Progenitor cell of endocrine pancreas (in vitro differentiated cells): ENCODE measurements at places on chromosomes 3 and 15. TPM values are rescaled to one million over a fixed set of nuclear protein-coding genes. Genes with fewer than 3 reads are reported as not detected.
A peak's percentile ranks its signal among the peaks of the same experiment; 100 is the strongest.

The RAB8B gene
- total RNA-seq: 31.6 and 37.2 TPM in 2 replicates

DNA sequence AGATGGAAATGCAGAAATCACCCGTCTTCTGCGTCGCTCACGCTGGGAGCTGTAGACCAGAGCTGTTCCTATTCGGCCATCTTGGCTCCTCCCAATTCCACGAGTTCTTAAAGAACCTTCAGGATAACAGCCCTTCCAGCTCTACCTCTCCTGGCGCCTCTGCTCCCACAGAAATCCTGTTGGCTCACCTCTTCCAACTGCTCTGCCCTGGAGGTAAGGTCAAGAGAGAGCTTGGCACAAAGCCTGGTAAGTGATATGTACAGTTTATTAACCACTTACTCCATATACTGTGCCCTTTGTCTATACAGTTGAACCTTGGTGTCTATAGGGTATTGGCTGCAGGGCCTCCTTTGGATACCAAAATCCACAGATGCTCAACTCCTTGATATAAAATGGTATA, 17.8 kb upstream of the FGF12 start:
- DNase-seq: no peak

The DZIP3 gene
- 33.4 and 33.6 TPM in 2 replicates for total RNA-seq

- no peak for DNase-seq
Measured at GRCh38 chr15:94026458-94027304, 204.7 kb upstream of the MCTP2 start.

GRCh38 chr3:59880717-59881116, 830.9 kb upstream of the CFAP20DC start:
- DNase-seq: no peak

DNA sequence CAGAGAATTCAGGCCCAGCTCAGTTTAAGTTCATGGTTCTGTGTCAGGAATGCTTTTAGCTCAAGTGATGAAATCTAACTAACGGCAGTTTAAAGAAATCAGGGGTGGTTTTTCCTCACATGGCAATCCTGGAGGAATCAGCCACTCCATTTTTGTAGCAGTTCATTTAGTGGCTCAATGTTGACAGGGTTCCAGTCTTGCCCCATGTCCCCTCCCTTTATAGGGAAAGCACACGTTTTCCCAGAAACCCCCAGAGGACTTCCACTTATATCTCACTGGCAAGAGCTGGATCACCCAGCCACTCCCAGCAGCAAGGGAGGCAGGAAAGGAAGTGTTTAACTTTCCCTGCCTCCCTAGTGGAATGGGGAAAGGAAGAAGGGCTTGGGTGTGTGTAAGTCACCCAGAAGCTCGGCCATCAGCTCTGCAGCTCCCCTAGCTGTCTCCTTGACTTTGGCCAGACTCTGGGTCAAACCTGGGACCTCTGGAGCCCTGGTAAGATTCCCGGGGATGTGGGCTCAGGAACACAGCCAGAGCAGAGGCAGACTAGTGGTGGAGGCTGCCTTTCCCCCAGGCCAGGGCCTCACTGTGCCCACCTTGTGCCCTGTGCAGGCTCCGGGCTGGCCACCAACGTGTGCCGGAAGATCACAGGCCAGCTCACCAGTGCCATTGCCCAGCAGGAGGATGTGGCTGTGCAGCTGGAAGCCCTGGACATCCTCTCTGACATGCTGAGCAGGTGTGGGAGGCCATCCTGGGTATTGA, 11.3 kb downstream of the CAND2 start:
- no peak for DNase-seq

The PTH1R gene
- total RNA-seq: 0.26 and 0.40 TPM in 2 replicates

The GOLGA6A gene
- 0.64 and 0.89 TPM in 2 replicates for total RNA-seq

GRCh38 chr3:184543843-184544512, 17.6 kb upstream of the EPHB3 start:
- DNase-seq: peak; percentile 81

GRCh38 chr3:130971208-130971607, 55.4 kb downstream of the ASTE1 start:
- DNase-seq: no peak

GRCh38 chr3:195079636-195080035, 191.3 kb downstream of the XXYLT1 start:
- no peak for DNase-seq

DNA sequence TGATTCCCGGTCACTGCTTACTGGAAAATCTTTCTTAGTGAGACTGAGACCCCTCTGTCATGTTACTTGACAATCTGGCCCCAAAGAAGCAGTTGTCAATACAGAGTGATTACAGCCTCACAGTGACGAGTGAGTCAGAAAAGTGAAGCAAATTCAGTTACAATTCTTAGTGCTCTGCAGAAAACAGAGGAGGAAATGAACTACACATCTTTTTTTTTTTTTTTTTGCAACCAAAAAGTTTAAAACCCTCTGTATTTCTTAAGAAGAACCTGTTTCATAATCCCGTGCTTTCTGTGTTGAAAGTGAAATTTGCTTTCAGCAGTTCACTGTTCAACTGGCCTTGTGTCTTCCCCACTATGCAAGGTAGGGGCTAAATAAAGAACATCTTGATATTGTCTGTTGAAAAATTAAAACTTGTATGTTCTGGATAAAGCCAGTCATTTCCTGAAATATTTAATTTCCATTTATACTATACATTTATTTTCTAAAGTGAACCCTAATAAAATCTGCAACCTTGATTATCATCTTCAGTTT, 1.9 kb downstream of the AQP9 start:
- no peak for DNase-seq

- peak; percentile 16 for DNase-seq
Measured at GRCh38 chr3:161372321-161373260, 1.3 kb upstream of the SPTSSB start.

GRCh38 chr3:10505791-10506585, 602 bp upstream of the ATP2B2 start:
- DNase-seq: no peak

- no peak for DNase-seq
Measured at GRCh38 chr3:54274607-54275006, 152.3 kb downstream of the CACNA2D3 start.

DNA sequence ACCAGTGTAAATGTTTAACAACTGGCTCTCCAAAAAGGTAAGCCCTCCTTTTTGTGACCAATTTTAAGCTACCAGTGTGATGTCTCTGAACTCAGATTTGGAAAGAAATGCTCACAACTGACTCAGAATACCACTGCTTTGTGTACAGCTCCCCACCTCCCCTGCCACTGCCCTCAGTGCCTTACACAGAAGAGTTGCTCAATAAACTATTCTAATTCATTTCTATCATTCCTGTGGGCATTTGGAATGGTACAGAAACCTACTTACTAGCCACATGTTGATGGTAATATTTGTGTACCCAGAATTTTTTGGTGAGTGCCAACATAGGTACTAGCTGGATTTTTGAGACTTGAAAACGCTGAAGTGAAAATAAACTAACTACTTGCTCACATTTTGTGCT, 16.0 kb downstream of the LRRN1 start:
- DNase-seq: no peak

- no peak for DNase-seq
Measured at GRCh38 chr15:26630857-26631256, 142.0 kb downstream of the GABRB3 start.

- no peak for DNase-seq
Measured at GRCh38 chr3:169891886-169892285, 19.5 kb upstream of the SAMD7 start.

The RMDN3 gene
- 23.4 and 25.9 TPM in 2 replicates for total RNA-seq
